Colonic mucosa (tissue), 4 donors: ENCODE measurements at places on chromosomes 7 and 10. TPM values are rescaled to one million over a fixed set of nuclear protein-coding genes. Genes with fewer than 3 reads are reported as not detected.

The NEUROD6 gene
- not detected for total RNA-seq

The SPDYE9 gene
- total RNA-seq, result not detected

The OR6B1 gene
- total RNA-seq, result not detected

The PRKCQ gene
- total RNA-seq, result 0.94 TPM

The PON1 gene
- total RNA-seq, result not detected

The ZNF117 gene
- total RNA-seq, result 4.8 TPM

DNA sequence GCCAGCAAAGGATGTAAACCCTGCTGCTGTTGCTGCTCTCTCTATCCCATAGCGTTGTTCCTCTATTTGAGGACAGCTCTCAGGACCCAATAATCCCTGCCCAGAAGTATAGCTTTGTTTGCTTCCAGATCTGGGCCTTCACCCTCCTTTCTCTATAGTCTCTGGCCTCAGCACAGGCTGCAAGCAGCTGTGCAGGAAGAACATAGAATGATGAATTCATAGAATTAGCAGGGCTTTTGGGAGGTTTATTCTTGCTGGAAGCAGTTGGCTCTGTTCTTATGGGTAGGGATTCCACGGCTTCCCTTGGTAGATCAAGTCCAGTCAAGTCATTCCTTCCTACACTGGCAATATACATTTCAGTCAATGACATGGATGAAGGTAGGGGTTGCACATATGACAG is 354.7 kb downstream of the HPSE2 start:
- DNase-seq, result no peak

GRCh38 chr7:116211913-116212596 is 1.7 kb downstream of the TES start:
- DNase-seq, result no peak

- DNase-seq, result no peak
Measured at GRCh38 chr10:114638821-114639625, 19.1 kb downstream of the ABLIM1 start.

DNA sequence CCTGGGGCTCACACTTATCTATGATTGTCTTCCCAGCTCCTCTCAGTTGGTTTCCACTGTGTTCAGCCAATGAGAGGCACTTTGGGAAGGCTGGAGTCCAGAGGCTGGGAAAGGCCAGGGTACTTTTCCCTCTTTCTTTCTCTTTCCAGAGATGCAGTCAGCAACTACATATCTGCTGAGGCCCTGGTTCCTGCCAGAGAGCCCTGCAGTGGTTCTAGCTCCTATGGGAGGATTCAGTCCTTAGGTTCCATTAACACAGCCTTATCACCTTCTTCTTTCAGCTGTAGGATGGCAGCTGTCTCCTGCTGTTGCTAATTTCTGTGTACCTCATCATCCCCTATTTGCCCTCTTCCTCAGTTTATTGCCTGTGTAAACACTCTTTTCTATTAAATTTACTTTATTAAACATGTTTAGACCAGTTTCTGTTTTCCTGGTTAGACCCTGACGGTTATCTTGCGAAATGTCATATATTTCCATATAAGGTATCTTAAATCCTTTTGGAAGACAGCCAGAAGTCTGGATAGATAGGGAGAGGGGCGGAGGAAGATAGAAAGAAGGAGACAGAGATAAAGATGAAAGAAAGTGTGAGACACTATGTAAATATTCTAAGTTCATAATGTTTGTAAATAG is 100.3 kb downstream of the HGF start:
- DNase-seq, result no peak

DNA sequence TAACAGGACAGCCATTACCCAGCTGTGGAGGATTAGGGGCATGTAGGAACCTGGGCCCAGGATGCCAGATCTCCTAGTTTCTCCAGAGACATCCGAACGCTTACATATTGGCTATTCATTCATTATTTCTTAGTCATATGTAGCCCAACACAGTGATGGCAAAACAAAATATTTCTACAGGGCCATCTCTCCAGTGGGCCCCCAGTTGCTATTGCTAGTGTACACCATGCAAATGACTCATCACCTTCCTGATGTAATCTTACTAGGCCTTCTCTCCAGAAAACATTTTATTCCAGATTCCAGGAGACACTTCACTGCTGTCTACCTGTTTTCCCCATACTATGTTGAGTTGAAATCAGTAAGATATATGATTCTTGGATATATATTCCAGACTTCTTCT is 201.7 kb downstream of the PLXDC2 start:
- no peak for DNase-seq

DNA sequence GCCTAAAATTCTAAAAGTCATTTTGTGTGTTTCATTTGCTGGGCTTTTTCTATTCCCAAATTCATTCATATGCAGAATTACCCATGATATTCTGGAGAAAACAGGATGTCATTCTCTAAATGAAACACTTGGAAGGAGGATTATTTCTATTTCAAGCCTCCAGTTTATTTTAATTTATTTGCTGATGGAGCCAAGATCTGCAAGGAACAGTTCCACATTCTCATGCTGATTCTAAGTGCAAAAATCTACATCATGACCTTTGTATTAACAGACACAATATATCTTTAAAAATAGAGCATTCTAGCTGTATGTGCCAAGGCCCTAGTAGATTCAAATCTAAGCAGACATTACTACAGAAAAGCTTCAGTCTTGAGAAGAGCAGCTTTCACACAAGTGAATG is 51.3 kb upstream of the KCND2 start:
- no peak for DNase-seq

DNA sequence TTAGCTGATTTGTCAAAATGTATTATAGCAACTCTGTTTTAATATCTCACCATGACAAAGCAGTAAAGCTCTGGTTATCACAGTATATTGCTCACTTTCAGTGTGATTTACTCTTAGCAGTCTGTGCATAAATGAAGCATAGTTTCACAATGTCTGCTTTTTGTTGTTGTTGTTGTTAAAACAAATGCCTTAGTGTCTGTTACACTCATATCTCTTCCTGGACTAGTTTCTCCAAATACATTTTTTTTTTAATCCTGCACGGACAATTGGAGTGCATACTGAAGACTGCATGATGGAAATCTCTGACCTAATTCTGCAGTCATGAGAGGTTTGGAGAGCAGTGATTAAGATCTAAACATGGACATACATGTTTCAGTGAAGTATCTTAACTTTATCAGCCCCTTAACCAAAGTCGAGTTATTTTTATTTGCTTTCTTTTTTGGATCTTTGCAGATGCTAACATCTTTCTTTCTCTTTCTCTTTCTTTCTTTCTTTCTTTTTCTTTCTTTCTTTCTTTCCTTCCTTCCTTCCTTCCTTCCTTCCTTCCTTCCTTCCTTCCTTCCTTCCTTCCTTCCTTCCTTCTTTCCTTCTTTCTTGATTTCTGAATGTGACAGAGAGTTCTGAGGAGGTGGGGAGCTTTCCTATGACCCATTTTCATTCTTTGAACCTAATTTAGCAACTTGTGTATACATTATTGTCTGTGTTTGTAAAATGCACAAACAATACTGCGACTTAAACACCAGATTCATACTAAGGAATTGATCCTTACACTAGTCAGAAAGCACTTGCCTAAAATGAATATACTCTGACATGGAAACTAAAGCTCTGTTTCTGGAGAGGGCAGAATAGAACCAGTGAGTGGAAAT is 161.5 kb upstream of the AGR3 start:
- DNase-seq, result no peak

GRCh38 chr10:85447690-85448089 is 918.9 kb downstream of the GRID1 start:
- no peak for DNase-seq

DNA sequence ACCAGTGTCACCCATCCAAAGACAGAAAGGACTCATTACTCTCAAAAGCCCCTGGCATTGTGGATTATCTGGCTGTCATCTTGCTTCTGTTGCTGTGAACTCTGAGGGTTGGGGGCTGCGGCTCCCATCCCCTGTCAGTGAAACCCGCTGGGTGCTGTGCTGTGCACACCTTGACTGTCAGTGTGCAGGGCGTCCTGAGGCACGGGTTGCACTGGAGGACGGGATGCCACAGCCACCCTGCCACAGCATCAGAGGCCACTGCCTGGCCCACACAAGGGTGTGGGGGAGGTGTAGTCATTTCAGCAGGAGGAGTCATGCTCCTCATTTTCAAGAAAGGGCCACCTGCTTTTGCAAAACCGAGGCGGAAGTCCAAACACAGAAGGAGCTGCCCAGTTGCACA is 245.8 kb downstream of the GLRX3 start:
- no peak for DNase-seq

DNA sequence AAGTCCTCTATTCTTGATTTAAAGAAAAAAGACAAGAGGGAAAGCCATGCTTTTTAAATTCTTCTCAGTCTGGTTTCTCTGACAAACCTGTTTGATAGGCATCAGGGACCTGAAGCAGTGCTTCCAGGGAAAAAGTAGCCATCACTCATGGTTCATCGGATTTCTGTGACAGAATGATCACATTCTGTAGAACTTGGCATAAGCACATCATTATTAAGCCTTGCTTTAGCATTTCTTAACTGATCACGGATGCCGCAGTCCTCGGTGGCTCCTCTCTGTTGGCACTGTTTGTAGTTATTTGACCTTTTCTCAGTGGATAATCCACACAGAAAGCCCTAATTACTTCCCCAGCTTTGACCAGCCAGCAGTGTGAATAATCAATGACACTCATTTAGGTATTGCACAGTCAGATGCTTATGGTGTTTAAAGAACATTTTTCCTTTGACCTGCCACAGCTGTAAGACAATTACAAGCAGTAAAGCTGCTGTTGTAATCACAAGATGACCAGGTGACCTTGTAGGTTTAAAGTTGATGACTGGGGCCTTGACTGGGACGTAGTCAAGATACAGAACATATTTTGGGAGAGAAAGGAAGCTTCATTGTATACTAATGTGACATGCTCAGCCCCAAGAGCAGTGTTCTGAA is 64.4 kb upstream of the SKAP2 start:
- no peak for DNase-seq
